ENCODE measurements at places on chromosomes 5 and 9.

GRCh38 chr5:164934039-164934438 lies 1428.6 kb downstream of the MAT2B start:
- no peak overlapping the region for H3K4me3 ChIP-seq
- peak; percentile 32 for DNase-seq
- H3K4me1 ChIP-seq = no peaks in the 10 kb centered on the region
- H3K27me3 ChIP-seq = no peaks in the 10 kb centered on the region
- no peaks in the 10 kb centered on the region for H3K36me3 ChIP-seq

- H3K4me1 ChIP-seq = no peaks in the 10 kb centered on the region
- DNase-seq = no peak
These were observed 260.3 kb upstream of the IRX1 start for GRCh38 chr5:3335301-3335700.

DNA sequence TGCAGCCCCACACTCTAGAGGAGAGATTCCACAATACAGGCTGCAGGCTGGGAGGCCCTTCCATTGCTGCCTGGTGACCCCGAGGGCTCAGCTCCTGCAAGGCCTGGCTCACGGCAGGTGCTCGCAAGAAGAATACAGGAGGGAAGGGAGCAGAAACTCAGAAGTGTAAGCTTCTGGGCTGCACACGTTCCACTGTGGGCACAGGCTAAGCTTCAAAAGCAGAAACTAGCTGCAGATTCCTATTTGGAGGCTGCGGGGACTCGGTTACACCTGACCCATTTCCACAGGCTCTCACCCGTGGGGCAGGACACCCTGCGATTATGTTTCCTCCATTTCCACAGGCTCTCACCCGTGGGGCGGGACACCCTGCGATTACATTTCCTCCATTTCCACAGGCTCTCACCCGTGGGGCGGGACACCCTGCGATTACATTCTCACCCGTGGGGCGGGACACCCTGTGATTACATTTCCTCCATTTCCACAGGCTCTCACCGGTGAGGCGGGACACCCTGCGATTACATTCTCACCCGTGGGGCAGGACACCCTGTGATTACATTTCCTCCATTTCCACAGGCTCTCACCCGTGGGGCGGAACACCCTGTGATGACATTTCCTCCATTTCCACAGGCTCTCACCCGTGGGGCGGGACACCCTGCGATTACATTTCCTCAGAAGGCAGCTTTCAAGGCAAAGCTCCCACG lies 10.3 kb downstream of the LPCAT1 start:
- H3K27me3 ChIP-seq = no peaks in the 10 kb centered on the region
- no peaks in the 10 kb centered on the region for H3K36me3 ChIP-seq
- DNase-seq = no peak
- no peak overlapping the region for H3K4me3 ChIP-seq

GRCh38 chr9:6655036-6655435 lies 9.5 kb upstream of the GLDC start:
- H3K4me3 ChIP-seq = no peak overlapping the region
- H3K36me3 ChIP-seq = no peaks in the 10 kb centered on the region
- H3K4me1 ChIP-seq = 0 out of 2 replicates have a peak, but pooled peaks cover 3% of the 10 kb centered on the region
- DNase-seq = no peak

DNA sequence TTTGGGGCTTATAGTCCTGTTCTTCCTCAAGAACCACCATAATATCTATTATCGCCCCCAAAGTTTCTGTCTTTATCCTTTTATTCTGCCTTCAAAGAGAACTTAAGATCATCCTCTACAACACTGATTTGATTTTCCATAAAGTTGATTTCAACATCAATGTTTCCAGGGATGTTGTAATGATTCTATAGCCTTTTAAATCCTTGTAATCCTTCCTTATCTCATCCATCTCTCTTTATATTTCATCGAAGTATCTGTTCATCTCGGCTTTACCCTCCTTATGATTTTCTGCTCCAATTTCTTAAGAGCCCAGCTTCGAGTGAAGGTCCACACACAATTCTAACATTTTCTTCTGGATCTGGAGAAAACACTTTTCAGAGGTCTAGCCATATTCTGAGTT lies 218.4 kb downstream of the CDK5RAP2 start:
- no peak overlapping the region for H3K27ac ChIP-seq
- no peak for DNase-seq
- H3K4me3 ChIP-seq = no peak overlapping the region
- no peaks in the 10 kb centered on the region for H3K27me3 ChIP-seq

- no peaks in the 10 kb centered on the region for H3K27me3 ChIP-seq
- peaks cover 6% of the 10 kb centered on the region for H3K4me1 ChIP-seq
- no peaks in the 10 kb centered on the region for H3K36me3 ChIP-seq
- no peak overlapping the region for H3K4me3 ChIP-seq
These were observed 10.6 kb downstream of the FSD1L start for GRCh38 chr9:105458404-105458803.

GRCh38 chr9:105319202-105319813 lies 74.9 kb downstream of the SLC44A1 start:
- H3K4me3 ChIP-seq = no peak overlapping the region
- peaks cover 36% of the 10 kb centered on the region for H3K4me1 ChIP-seq
- no peaks in the 10 kb centered on the region for H3K27me3 ChIP-seq
- no peak for DNase-seq
- H3K27ac ChIP-seq = peak overlapping the region; percentile 85
- no peaks in the 10 kb centered on the region for H3K36me3 ChIP-seq

DNA sequence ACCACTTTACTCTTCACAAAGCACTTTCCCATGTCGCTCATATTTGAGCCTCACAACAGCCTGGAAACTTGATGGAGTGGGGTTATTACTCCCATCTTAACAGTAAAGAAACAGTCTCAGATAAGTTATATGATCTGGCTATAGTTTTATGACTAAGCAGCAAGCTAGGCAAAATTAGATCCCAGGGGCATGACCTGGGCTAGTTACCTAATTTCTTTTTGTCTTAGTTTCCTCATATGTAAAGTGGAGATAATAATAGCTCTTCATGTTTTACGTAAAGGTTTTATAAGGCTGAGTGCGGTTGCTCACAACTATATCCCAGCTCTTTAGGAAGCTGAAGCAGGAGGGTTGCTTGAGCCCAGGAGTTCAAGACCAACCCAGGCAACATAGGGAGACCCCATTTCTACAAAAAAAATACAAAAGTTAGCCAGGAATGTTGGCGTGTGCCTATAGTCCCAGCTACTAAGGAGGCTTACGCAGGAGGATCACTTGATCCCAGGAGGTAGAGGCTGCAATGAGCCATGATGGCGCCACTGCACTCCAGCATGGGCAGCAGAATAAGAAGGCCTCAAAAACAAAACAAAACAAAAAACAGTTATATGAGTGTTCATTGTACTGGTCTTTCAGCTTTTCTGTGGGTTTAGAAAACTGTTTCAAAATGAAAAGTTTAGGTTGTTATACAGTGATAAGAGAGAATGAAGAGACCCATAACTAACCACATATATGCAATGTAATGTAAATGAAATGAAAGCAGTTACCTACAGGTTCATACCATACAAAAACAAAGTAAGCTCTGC lies 6.5 kb upstream of the PLIN2 start:
- no peak overlapping the region for H3K4me3 ChIP-seq
- H3K4me1 ChIP-seq = peaks cover 10% of the 10 kb centered on the region
- no peaks in the 10 kb centered on the region for H3K36me3 ChIP-seq
- DNase-seq = no peak
- no peak overlapping the region for H3K27ac ChIP-seq

- H3K27ac ChIP-seq = no peak overlapping the region
- DNase-seq = no peak
- no peaks in the 10 kb centered on the region for H3K36me3 ChIP-seq
- no peaks in the 10 kb centered on the region for H3K27me3 ChIP-seq
- H3K4me3 ChIP-seq = no peak overlapping the region
These were observed 14.0 kb downstream of the SNX18 start for GRCh38 chr5:54531546-54531945.

GRCh38 chr5:39055768-39056398 lies 18.3 kb downstream of the RICTOR start:
- no peak overlapping the region for H3K27ac ChIP-seq
- H3K36me3 ChIP-seq = no peaks in the 10 kb centered on the region
- H3K27me3 ChIP-seq = no peaks in the 10 kb centered on the region
- no peak for DNase-seq
- no peak overlapping the region for H3K4me3 ChIP-seq

- no peaks in the 10 kb centered on the region for H3K27me3 ChIP-seq
- H3K4me1 ChIP-seq = no peaks in the 10 kb centered on the region
- H3K27ac ChIP-seq = no peak overlapping the region
- H3K4me3 ChIP-seq = no peak overlapping the region
- no peaks in the 10 kb centered on the region for H3K36me3 ChIP-seq
These were observed 461.1 kb upstream of the CYLC2 start for GRCh38 chr9:102534031-102534430.

DNA sequence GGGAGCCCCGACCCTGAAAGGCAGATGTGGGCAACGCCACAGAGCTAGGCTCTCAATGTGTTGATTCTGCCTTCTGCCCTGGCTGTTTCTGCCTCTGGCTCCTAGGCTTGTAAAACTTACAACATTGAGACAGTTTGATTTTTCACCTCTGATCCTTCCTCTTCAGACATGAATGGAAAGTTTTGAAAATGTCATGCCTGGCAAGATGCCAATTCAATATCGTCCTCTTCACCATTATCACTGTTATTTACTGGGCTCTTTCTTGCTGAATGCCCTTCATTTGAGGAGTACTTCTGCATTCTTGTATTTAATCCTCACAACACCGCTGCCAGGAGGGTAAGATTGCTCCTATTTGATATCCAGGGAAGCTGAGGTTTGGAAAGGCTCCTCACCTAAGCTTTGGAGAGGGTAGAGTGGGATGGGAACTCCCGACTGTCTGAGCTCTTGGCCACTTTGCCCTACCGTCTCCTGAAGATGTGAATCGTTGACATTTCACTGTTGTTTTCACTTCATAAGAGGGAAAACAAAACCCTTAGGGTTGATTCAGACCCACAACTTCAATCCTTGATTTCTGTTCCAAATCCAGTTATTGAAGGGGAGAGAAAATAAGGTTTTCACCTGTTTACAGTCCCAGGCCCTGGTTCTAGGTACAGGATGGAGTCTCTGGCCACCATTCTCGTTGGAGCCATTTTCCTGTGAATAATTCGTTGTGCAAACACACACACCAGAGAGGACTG lies 12.7 kb upstream of the FGF1 start:
- no peak overlapping the region for H3K27ac ChIP-seq
- no peak for DNase-seq
- no peaks in the 10 kb centered on the region for H3K4me1 ChIP-seq
- no peaks in the 10 kb centered on the region for H3K36me3 ChIP-seq

DNA sequence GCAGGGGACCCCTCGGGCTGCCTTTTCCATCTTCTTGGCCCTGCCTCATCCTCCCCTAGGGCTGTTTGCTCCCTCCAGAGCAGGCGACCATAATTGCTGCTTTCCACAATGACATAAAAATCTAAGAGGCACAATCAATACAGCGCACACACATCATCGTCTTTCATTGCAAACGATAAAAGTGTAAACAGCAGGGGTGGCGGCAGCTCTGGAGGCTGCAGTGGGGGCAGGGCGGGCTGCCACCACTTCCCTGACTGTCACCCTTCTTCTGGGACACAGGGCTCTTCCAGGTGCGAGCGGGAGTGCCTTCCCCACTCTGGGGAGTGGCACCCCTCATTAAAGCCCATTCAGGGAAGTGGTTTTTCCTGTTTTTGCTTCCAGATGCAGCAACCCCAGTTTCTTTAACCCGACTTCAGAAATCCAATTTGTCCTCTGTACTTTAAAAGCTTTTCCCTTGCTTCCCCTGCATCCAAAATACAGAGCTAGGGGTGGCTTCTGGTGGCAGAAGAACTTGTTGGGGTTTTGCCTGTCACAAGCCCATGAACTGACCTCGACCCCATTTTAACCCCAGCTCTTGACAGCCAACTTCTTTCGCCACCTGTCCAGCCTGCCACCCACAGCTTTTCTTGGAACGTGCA lies 45.7 kb downstream of the TSPAN17 start:
- no peak for DNase-seq
- H3K27me3 ChIP-seq = no peaks in the 10 kb centered on the region
- H3K4me1 ChIP-seq = 0 out of 2 replicates have a peak, but pooled peaks cover 7% of the 10 kb centered on the region
- H3K27ac ChIP-seq = no peak overlapping the region
- H3K36me3 ChIP-seq = no peaks in the 10 kb centered on the region

DNA sequence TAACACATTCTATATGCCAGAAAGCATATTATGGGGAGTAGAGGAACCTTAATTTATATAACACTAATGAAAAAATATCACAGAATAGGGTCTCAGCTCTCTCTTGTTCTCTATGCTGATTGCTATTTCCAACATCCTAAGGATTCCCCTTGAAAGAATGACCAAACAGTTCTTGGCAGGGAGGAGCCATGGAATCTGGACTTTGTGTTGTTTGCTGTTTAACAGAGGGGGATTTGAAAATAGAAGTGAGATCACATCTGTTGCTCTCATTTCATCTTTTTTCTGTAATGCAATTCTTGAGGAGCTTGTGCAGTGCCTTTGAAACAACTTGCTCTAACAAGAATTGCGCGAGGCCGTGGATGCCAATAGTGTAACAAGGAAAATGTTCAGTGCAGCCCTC lies 755.3 kb downstream of the TLE1 start:
- no peaks in the 10 kb centered on the region for H3K4me1 ChIP-seq
- DNase-seq = no peak
- H3K36me3 ChIP-seq = no peaks in the 10 kb centered on the region
- no peaks in the 10 kb centered on the region for H3K27me3 ChIP-seq
- H3K27ac ChIP-seq = no peak overlapping the region
- H3K4me3 ChIP-seq = no peak overlapping the region

DNA sequence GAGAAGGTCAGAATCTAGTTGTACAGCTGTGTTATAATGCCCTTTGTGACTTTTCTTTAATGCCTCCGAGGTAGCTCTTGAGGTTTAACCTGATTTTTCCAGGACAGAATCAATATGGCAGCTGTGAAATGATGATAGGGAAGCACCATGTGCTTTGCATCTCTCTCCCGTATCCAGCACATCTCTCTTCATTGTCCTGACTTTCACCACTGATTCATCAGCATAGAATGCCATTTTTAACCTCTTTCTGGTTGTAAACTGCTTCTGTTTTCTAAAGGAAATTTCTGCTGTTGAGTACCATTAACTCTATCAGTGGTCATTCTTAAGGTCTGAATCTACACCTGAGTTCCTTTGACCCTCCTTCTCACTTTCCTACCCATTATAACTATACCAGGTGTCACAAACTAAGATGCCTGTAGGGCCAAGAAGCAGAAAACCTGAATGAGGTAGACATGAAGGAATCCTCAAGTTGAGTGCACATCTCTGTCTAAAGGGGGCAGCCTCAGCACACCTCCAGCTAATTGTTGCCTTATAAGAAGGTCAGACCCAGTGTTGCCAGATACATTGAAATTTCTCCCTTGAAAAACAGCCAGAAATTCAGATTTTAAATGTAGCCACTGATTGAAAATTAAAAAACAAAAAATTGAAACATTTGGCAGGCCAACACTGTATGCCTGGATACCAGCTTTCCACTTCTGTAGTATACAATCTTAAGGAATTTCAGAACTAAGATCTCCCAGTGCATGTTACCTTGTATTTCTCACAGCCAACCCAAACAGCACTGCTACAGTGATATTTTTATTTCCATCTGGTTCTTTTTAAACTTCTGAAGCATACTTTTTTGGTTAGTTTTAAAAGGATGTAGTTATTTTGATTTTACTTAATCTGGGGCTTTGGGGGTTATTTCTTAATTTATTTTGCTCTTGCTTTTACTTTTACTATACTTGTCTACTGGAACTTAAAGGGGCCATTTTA lies 35.8 kb upstream of the TLX3 start:
- H3K27me3 ChIP-seq = no peaks in the 10 kb centered on the region
- no peaks in the 10 kb centered on the region for H3K4me1 ChIP-seq
- no peak overlapping the region for H3K27ac ChIP-seq
- H3K4me3 ChIP-seq = no peak overlapping the region
- DNase-seq = peak; percentile 64
- H3K36me3 ChIP-seq = no peaks in the 10 kb centered on the region

Data from Caco-2 (cell line).